ENCODE measurements at places on chromosomes 6 and 20.

DNA sequence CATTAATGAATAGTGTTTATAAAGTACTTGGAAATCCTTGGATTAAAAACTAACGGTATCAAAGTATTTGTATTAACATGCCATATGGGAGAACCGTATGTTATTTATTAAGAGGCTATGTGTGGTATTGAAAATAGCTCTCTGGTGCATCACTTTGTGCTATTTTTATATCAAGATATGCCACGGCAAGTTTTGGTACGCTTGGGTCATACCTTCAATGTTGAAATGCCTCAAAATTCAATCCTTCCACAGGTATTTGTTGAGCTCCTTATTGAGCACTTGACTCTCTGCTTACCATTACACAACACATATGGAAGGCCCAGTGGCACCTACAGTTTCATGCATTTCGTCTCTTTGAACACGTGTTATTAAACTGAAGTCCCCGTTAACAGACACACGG lies 647.9 kb downstream of the KIF16B start:
- H3K27ac ChIP-seq, result no peak overlapping the region
- no peak overlapping the region for H3K4me3 ChIP-seq
- no peaks in the 10 kb centered on the region for H3K27me3 ChIP-seq
- no peaks in the 10 kb centered on the region for H3K4me1 ChIP-seq

DNA sequence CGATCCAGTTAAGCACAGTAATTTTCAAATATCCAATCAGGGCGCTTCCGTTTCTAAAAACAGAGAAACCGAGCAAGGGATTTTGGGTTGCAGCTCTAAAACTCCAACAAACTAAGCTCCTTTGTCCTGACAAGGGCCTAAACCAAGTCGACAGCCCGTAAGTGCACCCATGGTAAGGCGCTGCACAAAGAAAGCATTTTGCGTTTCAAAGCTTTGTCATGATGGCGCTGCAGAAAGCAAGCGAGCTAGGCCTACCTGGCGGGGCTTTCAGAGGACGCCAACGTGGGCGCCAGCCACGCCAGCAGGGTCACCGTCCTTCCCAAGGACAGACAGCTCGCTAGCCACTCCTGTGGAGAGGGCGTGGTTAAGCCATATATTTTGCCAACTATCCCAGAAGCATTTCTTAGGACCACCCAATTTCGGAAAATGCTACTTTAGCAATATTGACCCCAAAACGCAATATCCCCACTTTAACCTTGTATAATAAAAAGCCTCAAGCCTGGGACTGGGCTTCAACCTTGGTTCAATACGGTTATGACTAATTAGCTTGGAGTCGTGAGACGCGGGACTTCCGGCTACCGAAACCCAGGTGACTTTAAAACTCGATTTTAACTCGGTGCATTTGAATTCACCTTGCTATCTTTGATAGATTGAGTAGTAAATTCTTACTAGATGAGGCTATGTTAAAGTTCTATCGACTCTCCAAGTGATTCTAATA lies 53.8 kb downstream of the TRIM38 start:
- DNase-seq, result no peak
- no peak overlapping the region for H3K27ac ChIP-seq

DNA sequence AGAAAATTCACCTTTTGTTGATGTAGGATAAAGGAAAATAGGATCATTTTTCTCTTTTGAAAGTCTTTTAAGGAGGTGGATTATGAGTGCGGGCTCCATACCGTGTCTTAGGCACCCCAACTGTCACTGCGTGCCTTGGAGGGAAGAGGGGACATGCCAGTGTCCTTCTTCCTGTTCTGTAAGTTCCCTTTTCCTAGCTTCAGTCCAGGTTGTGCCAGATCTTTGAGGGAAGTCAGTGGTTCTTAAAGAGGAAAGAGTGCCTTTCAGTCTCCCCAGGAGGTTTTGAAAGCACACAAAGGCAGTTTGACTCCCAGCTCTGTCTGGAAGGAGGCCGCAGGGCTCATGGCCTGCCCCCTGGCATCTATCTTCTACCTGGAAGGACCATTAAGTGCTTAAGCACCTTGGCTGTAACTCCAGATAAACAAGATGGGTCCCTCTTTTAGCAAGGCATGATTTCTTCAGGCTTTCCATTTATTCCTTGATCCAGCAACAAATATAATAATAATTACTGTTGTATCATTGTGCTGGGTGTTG lies 13.0 kb downstream of the EFCAB8 start:
- no peaks in the 10 kb centered on the region for H3K27me3 ChIP-seq
- H3K4me3 ChIP-seq, result no peak overlapping the region
- no peaks in the 10 kb centered on the region for H3K4me1 ChIP-seq
- no peak for DNase-seq
- no peak overlapping the region for H3K27ac ChIP-seq

DNA sequence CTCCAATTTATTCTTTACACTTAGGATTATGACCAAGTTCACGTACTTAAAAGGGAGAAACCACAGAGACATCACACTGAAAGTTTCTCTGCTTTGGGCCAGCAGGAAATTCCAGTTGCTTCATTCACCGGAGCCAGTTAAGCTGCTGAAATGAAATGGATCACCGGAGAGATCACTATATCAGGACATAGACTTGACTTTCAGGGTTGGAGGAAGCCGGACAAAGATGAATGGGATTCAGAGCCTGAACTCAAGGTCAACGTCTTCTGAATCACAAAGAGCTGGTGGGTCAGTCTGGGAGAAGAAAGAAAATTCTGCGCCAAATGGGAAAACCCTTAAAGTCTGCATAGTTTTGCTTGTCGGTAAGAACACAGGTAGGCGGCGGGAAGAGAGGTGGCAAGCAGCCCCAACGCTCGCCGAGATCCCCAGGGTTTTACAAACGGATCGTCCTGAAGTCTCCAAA lies 81.9 kb upstream of the CCDC28A start:
- DNase-seq, result no peak
- no peaks in the 10 kb centered on the region for H3K4me1 ChIP-seq
- no peak overlapping the region for H3K27ac ChIP-seq
- H3K36me3 ChIP-seq, result no peaks in the 10 kb centered on the region

DNA sequence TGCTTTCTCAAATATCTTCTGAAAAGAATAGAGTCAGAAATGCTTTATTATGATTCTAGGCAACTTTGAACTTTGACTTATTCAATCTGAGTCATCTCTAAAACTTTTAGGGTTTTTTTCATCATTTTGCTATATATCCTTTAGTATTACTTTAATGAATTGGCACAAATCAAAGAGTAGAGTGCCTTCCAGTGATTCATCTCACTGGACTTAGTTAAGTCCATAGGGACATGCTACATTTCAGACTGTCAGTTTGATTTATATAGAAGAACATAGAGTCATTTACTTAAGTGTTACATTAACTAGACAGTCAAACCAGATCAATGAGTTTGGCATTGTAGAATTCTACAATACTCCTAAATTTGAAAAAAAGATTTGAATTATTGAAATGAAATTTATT lies 1235.7 kb upstream of the MAP3K7 start:
- no peaks in the 10 kb centered on the region for H3K4me1 ChIP-seq
- H3K36me3 ChIP-seq, result no peaks in the 10 kb centered on the region
- H3K27ac ChIP-seq, result no peak overlapping the region
- DNase-seq, result no peak
- H3K4me3 ChIP-seq, result no peak overlapping the region
- no peaks in the 10 kb centered on the region for H3K27me3 ChIP-seq

GRCh38 chr6:87721311-87721710 lies 19.3 kb upstream of the AKIRIN2 start:
- H3K36me3 ChIP-seq, result no peaks in the 10 kb centered on the region
- H3K27ac ChIP-seq, result no peak overlapping the region
- no peak for DNase-seq
- H3K4me3 ChIP-seq, result no peak overlapping the region
- no peaks in the 10 kb centered on the region for H3K27me3 ChIP-seq

DNA sequence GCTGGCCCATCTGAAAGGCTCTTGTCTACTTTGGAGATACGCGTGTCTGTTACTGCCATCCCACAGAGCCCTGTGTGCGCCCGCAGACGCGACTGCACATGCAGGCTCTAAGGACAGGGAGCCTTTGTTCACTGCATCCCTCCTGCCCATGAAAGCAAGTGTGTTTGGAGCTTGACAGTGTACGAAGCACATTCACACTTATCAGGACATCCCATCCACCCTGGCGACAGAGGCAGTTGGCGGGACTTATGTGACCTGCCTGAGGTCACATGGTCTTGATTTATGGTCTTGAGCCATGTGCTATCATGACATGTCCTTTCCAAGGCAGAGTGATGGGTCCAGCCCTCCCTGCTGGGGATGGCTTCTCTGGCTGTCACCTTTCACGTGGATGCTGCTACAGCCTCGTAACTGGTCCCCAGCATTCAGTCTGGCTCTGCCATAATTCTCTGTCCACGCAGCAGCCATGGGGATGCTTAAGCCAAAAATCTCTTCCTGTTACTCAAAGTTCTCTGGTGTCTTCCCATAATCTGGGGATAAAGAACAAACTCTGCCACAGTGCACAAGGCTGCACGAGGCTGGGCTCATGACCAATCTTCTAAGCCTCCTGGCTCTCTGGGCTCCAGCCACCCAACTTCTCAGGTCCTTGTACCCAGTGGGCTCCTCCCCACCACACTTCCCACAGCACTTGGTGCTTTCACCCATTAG lies 36.3 kb upstream of the FAM83D start:
- no peaks in the 10 kb centered on the region for H3K36me3 ChIP-seq
- no peak for DNase-seq
- no peaks in the 10 kb centered on the region for H3K4me1 ChIP-seq
- H3K27ac ChIP-seq, result no peak overlapping the region
- H3K4me3 ChIP-seq, result no peak overlapping the region
